ENCODE measurements at places on chromosomes 5 and 9. TPM values are rescaled to one million over a fixed set of nuclear protein-coding genes. Genes with fewer than 3 reads are reported as not detected.
A peak's percentile ranks its signal among the peaks of the same experiment; 100 is the strongest.

PCDH12 gene
- polyA plus RNA-seq: 6.2 TPM

CENPK gene
- 19.0 TPM for polyA plus RNA-seq

DNA sequence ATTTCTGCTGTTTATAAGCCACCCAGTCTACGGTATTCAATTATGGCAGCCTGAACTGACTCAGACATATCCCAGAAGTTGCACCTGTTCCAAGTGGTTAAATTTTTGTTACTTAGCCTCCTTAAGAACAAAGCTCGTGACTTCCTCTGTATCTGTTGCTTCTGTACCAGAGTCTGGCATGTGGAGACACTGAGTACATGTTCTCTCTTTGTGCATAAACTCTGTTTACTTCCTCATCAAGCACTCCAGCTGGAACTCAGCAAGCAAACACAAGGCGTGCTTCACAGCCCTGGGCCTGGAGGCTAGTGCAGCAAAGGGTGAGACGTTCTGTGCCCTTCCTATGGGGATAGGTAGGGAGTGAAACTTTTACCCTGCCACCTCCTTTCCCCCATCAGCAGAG lies 19.0 kb downstream of the C9orf152 start:
- peak; percentile 60 for DNase-seq

GRCh38 chr5:142748568-142749249 lies 21.5 kb upstream of the ARHGAP26 start:
- DNase-seq: peak; percentile 26

GRCh38 chr5:7947301-7947700 lies 78.4 kb downstream of the MTRR start:
- no peak for DNase-seq

Measured in large intestine (tissue), 12 donors.